GM20000 (cell line): ENCODE measurements at places on chromosomes 16 and 17.

GRCh38 chr17:46894476-46895151 lies 28.3 kb upstream of the GOSR2 start:
- no peak for DNase-seq

- peak; percentile 51 for DNase-seq
Measured at GRCh38 chr16:58853854-58854791, 120.0 kb upstream of the GOT2 start.

DNA sequence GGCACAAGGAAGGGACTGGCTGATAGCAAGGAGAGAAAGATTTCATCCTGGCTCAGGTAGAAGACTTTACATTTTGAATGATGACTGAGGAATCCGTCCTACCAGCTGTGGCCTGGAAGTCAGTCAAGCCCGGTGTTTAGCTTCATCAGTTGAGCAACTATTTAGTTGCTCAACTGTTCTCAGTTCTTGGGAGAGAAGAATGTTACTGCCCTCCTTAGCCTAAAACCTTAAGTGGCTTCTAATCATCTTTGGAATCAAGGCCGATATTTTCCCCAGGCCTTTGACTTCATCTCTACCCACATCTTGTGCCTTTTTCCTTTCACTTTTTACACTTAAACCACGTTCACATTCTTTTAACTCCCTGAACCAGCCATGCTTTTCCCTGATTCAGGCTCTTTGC lies 17.3 kb upstream of the RBL2 start:
- no peak for DNase-seq

GRCh38 chr17:17762744-17763105 lies 74.1 kb downstream of the SREBF1 start:
- DNase-seq, result no peak

DNA sequence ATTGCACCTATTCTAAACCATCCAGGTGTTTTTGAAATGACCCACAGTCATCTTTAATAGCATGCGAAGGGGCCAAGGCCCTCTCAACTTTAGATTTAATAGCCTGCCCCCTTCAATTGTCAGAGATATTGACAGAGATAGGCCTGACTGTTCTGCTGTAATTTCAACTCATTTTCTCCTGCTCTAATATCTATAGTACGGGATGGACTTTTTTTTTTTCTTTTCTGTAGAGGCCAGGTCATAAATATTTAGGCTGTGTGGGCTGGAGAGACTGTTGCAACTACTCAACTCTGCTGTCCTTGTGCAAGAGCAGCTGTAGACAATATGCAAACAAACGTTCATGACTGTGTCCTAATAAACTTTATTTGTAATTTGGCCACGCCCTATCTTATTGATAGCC lies 24.7 kb upstream of the KRT20 start:
- no peak for DNase-seq

DNA sequence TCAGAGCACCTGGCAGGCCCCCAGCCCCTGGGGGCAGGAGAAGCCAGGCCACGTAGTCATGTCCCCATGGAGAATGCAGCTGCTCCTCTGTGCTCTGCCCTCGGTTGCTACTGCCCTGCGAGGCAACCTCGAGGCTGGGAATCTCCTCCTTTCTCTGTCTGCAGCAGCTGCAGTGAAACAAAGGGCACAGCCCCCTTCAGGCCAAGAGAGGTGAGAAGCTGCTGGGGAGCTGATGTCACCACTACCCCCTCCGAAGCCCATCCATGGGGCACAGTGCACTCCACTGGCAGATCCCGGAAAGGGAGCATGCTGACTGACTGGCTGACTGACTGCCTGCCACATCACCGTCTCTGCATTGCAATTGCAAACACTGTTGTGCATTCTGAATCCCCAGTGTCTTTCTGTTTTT lies 103.7 kb downstream of the GRIN2A start:
- DNase-seq, result no peak

- DNase-seq, result peak; percentile 41
Measured at GRCh38 chr17:18038149-18038850, 668 bp downstream of the ATPAF2 start.

DNA sequence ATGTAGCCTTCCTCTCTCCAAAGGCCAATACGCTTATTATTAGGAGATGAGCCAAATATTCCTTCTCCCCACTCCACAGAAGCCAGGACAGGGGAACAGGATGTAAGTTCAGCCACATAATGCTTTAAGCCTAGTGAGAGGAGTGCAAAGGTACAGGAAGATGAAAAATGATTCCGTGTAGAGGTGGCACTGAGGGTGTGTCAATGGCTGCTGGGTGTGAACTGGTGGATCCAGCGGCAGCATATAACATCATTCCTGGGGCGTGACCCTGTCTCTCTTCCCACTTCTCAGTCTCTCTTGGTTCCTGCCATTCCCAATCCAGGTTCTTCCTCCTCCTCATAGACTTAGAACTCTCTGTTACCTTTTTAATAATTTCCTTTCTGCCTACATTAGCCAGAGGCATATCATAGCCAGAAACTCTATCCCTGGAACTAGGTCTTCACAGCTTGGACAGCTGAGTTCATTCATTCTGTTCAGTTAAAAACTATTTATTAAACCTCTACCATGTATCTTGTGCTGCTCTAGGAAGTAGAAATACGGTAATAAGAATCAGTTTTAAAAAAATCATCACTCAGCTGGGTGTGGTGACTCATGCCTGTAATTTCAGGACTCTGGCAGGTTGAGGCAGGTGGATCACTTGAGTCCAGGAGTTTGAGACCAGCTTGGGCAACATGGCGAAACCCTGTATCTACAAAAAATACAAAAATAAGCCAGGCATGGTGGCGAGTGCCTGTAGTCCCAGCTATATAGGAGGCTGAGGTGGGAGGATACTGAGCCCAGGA lies 58.0 kb upstream of the FAM20A start:
- no peak for DNase-seq

GRCh38 chr17:56230660-56231059 lies 77.4 kb downstream of the ANKFN1 start:
- no peak for DNase-seq

DNA sequence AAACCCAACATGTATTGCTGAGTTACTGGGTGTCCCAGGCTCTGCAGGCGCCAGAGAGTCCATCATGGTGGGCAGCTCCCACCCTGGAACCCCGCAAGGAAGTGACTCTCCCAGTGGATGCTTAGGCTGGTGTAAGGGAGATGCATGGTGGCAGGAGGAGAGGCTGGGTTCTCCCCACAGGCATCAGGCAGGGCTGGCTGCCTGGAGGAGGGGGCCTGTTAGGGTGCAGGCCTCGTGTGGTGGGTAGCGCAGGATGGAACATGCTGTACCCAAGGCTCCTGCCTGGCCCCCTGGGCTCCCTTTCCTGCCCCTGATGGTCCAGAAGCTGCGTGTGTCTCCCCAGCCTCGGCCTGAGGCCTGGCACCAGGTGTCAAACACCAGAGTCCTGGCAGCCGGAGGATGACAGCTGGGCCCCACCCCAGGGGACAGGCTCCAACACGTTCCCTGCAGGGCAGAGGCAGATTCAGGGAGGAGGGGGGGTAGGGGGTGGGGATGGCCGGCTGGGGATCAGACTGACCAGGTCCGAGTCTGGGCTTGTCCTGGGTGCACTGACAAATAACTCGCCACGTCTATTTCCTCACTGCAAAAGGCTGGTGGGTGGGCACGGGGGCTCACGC lies 40.2 kb upstream of the CIBAR2 start:
- DNase-seq, result no peak

- DNase-seq, result no peak
Measured at GRCh38 chr17:37284191-37284590, 91.6 kb upstream of the C17orf78 start.

DNA sequence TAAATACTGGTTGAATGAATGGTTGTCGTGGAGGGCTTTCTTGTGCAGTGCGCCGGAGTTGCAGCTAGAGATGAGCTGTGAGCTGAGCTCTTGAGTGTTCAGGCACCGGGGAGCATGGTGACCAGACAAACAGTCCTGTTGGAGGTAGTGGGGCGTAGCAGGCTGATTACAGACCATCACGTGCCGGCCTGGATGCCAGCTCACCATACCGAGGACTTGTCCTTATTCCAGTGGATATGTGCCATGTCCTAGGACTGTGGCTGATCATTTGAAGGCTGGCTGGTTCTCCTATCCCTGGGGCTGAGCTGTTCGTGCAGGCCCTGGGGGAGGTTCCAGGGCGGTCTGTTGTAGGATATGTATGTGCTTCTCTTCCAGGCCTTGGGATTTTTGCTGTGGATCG lies 60.0 kb downstream of the ABCC1 start:
- DNase-seq, result no peak

DNA sequence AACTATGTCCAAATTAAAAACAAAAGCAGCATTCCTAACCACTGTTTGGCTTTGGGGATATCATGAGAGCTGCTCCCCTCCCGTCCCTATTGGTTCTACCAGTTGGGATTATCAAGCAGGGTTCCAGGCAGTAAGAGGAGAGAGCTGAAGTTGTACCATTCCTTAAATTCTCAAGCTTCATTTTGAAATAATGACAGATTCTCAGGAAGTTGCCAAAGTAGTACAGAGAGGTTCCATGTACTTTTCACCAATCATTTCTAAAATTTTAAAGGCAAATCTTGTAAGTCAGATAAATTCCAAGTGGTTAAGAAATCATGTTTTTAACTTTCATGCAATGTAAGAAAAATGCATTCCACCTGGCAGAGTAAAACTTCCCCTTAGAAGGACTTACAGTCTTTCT lies 36.9 kb downstream of the TEX2 start:
- no peak for DNase-seq

GRCh38 chr16:75131081-75131480 lies 14.5 kb upstream of the LDHD start:
- DNase-seq, result no peak

GRCh38 chr16:80027007-80027965 lies 426.7 kb upstream of the MAF start:
- DNase-seq, result no peak

DNA sequence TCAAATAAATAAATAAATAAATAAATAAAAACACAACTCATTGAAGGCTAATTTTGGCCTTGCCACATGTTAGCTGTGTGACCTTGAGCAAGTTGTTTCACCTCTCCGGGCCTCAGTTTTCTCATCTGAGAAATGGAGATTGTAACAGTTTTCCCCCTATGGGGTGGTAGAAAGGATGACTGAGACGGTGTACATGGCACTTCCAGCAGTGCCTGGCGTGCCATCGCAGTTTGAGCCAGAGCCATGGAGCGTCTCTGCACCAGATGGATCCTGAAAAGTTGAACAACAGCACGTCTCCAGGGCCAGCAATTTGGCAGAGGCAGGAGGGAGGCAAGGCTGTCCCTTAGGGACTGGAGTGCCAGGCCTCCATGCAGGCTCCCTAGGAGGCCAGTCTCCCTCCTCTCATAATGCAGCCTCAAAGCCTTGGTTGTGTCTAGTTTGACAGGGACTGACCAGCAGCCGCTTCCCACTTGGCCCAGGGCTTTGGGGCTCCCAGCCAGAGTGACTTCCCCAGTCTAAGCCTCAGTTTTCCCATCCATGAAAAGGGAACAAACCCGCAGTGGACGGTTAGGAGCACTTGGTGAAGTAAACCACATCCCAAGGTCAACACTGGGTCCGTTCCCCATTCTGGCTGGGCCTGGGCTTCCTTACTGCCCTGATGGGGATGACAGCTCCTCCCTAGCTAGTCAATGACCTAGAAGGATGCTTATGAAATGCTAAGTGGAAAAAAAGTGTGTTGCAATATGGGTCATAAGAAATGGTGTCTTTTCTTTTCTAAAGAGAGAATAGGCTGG lies 19.3 kb downstream of the SOCS1 start:
- no peak for DNase-seq

- no peak for DNase-seq
Measured at GRCh38 chr17:7404737-7405349, 946 bp upstream of the TMEM256 start.
